ENCODE measurements at places on chromosomes 2 and 18.

- no peak for DNase-seq
Observed at GRCh38 chr2:110838657-110839384, 106.4 kb downstream of the ACOXL start.

GRCh38 chr2:237596520-237597195 lies 6.1 kb upstream of the RAB17 start:
- DNase-seq, result no peak

GRCh38 chr2:200356857-200357384 lies 50.4 kb downstream of the SPATS2L start:
- no peak for DNase-seq

- DNase-seq, result no peak
Observed at GRCh38 chr2:6919901-6920742, 2.9 kb downstream of the RNF144A start.

- no peak for DNase-seq
Observed at GRCh38 chr2:206105038-206105437, 19.1 kb upstream of the INO80D start.

- no peak for DNase-seq
Observed at GRCh38 chr2:40363231-40363630, 88.7 kb downstream of the SLC8A1 start.

- no peak for DNase-seq
Observed at GRCh38 chr2:98607741-98608115, 584 bp downstream of the COA5 start.

- DNase-seq, result no peak
Observed at GRCh38 chr2:171963198-171963597, 36.6 kb upstream of the METAP1D start.

DNA sequence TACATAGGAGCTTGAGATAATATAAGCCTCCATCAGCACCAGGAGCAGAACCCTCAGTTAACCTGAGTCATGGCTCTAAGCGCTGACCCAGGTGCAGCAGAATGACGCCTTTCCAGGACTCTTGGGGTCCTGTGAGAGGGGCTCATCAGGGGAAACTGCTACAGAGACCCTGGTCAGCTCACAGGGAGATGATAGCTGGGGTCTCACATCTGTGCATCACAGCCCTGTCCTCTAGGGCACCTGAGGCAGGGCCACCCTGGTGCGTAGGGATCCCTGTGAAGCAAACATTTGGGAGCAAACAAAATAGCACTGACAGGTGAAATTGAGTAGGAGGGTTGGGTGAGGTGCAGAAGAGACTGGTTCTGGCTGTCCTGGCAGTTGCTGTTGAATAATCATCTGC lies 219.2 kb downstream of the SH3RF3 start:
- no peak for DNase-seq
